Effector memory CD4-positive, alpha-beta T cell (primary cell): ENCODE measurements at places on chromosomes 6 and 20.

- DNase-seq, result no peak
Observed at GRCh38 chr6:142613981-142614380, 312.2 kb downstream of the ADGRG6 start.

DNA sequence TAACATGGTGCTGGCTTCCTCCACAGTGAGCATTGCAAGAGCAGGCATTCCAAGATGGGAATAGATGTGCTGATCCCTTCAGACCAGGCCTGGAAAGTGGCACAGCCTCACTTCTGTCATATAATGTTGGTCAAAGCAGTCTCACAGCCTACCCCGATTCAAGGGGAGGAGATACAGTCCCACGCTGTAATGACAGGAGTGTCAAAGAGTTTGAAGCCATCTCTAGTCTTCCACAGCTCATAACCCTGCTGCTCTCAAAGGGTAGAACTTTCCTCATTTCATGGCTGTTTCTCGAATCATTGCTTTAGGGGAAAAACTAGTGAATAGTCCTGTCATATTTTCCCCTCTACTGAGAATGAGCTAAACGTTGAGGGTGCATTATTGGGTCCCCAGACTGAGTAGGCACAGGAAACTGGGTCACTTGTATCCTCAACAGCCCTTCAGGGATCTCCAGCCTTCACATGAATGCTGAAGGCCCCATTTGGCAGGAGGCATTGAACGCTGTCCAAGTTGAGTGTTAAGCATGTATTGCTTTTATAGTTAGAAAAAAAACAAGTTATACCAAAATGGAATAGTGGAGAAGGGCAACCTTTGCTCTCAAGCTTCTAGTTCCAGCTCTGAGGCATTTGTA is 27.3 kb downstream of the DTD1 start:
- DNase-seq, result no peak

DNA sequence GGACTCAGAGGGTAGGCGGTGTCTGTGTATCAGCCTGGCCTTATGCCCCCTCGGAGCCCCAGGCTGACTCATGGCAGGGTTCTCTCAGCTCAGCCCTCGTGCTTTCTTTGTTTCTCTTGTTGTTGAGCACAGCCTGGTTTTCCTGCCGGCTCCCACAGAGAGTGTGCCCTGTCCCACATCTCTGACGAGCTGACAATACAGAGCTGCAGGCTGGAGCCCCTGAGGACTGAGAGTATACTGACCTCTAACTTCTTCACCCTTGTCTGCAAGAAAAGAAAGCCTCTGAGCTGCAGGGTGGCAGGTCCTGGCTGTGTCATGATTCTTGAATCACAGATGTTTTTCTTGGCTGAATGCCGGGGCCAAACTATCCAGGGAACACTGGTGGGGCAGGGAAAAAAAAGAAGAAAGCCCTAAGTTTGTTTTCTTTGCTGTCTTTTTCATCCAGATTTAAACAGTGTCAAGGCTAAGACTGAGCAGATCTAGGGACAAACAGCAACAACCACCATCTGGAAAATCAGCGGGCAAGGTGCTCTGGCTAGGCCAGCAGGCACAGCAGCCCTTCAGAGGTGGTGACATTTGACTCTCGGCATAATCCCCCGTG is 63.3 kb upstream of the ZNF133 start:
- no peak for DNase-seq

- DNase-seq, result no peak
Observed at GRCh38 chr6:43845646-43846045, 75.6 kb downstream of the VEGFA start.

GRCh38 chr6:37061157-37061804 is 55.8 kb downstream of the FGD2 start:
- no peak for DNase-seq

GRCh38 chr6:163338671-163339405 is 75.7 kb upstream of the QKI start:
- DNase-seq, result no peak

DNA sequence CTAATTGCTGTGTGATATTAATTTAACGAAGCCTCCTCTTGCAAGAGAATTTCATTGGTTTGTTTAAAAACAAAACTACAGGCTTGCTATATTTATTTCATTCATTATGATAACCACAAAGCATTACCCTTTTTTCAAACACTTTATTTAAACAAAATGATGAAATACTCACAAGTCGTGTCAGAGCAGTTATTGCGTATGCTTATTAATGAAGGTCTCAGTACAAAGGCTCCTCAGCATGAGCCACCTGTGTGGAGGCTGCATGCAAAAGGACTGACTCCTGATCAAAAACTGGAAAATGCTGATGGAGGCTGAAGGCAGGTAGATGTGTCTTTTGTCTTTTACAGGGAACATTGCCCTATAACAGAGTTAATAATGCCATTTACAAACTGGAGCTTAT is 130.5 kb downstream of the CRYBG1 start:
- no peak for DNase-seq

DNA sequence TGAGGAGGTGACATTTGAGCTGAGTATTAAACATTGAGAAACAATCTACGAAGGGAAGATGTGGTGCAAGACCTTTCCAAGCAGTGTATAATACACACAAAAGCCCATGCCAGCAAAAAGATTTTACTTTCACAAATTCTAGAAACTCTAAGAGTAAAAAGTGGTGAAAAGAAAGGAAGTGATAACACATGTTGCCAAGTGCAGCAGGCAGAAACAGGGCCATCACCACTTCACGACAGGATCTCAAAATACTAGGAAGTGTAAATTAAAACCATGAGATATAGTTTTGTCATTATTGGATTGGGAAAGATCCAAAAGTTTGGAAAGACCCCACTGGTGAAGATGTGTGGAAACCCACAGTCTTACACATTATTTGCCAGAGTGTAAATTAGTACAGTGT is 1.7 kb upstream of the ENTPD6 start:
- DNase-seq, result no peak

- no peak for DNase-seq
Observed at GRCh38 chr6:169799474-169799926, 48.1 kb downstream of the ERMARD start.

DNA sequence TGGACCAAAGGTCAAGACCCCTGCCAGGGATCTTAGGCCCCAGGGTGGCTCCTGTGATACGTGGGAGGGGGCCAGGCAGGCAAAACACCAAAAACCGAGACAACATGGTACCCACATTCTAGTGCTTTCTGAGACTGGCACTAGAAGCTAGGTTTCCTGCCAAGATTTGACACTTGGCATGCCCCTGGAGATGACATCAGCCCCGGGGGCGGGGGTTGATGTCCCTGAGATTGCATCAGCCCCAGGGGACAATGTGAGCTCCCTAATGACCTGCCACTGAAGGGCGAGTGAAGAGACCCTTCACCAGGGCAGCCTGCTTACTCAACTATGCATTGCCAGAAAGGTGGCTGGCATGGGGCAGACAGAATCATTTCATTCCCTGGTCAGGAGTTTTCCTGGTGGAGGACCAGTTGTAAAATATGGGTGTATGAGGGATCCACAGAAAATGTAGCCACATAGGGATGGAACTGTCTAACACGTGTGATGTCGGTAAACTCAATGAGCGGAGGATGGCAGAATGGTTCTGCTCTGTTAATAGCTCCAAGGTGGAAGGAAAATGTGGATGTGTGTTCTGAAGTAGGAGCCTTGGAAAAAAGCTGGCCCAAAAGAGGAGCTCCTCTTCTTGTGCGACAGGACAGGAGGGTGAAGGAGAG is 219.7 kb downstream of the UNC5CL start:
- DNase-seq, result no peak

DNA sequence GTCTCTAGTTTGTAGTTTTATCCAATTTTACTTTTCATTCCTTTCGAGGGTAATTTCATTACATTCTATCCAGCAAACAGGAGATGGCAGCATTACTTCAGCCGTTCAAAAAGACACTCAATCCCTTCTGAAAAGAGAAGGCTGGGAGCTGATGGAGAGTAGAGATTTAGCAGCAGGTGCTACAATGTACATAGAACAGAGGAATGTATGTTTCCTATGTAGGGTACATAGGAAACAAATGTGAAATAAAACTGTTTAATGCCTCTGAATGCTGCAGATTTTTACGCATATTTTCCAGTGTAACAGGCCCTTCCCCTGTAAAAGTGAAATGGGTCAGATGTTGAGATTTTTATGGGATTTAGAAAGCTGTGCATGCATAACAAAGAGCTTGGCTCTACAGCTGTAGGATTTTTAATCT is 16.0 kb downstream of the RPS12 start:
- no peak for DNase-seq

GRCh38 chr6:122400462-122401089 is 1.1 kb downstream of the HSF2 start:
- DNase-seq, result no peak

DNA sequence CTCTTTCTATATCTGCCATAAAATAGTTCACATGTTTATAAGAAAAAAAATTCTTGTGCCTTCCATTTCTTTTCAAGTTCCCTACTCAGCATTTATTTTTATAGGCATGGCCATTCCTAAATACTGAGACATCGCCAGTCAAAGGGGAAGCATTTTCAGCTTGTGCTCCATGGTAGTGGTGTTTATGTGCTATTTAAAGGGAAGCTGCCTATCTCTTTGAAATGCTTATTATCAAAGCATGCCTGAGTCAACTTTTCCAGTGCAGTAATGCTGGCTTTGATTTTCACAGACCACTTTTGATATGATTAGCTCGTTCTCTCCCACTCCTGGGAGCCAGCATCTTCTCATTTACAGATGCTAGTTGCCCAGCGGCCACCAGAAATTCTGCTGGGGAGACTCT is 124.1 kb upstream of the RIN2 start:
- DNase-seq, result no peak

DNA sequence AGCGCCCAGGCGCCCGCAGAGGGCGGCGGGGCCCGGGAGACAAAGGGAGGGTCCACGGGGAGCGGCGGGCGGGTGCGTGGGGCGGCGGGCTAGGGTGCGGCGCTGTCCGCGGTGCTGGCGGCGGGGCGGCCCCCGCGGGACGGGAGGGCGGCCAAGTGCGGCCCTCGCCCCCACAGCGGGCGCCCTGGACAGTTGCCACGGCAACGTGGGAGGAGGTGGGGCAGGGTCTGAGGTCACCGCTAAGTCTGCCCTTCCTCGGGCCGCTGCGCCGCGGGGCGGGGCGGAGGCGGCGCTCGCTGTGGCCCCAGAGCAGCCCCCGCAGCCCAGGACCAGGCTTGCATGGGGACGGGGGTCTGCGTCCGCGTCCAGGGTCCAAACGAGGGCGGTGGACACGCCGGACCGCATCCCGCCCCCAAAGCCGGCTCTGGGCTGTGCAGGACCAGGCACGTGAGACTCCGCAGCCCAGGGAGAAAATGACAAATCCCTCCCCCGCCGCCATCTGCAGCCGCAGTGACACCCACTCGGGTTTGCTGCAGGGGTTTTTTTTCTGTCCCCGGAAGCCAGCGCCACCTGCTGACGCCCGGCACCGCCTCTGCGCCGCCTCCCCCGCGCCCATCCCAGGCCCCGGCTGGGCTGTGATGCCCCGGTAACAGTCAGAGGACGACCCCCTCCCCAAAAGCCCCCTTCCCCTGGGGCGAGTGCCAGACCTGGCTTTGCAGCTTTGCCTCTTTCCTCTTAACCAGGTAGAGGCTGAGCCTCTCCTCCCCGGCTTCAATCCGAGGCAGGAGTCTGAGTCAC is 36.8 kb downstream of the YTHDF1 start:
- peak; percentile 44 for DNase-seq

DNA sequence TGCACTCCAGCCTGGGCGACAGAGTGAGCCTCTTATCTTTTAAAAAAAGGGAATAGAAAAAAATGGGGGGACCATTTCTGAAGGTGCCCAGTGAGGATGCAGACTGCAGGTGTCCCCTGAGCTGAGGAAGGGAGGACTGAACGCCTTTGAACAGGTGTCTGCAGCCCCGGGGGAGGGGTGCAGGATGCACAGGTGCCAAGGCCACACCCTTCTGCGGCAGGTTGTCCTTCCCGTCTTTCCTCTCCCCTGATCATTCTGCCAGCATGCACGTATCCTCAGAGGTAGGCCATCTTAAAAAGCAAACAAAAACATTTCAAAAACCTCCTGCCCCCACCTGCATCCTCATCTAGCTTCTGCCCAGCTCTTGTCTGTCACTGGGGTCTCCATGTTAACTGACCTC is 101.3 kb downstream of the MTHFD1L start:
- no peak for DNase-seq

- no peak for DNase-seq
Observed at GRCh38 chr20:39886650-39887190, 802.3 kb downstream of the MAFB start.

GRCh38 chr6:169850746-169851145 is 99.3 kb downstream of the ERMARD start:
- DNase-seq, result no peak

DNA sequence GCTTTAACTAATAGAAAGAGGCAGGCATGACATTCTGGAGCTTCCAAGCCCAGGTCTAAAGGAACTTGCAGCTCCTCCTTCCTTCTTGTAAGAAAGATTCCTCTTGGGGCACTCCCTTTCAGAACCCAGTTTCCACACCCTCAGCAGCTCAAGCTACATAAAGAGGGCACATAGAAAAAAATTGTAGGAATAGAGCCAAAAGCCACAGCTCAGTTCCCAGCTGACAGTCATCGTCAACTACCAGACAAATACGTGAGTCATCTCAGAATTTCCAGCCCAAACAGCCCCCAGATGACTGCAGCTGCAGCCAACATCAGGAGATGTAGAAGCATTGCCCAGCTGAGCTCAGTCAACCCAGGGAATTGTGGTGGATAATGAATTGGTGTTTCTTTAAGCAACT is 349.8 kb upstream of the ARID1B start:
- no peak for DNase-seq

GRCh38 chr6:157760589-157761330 is 62.3 kb upstream of the SNX9 start:
- no peak for DNase-seq

- DNase-seq, result no peak
Observed at GRCh38 chr20:8994045-8994444, 74.8 kb upstream of the PLCB4 start.

- no peak for DNase-seq
Observed at GRCh38 chr6:38341496-38341895, 298.2 kb downstream of the BTBD9 start.

DNA sequence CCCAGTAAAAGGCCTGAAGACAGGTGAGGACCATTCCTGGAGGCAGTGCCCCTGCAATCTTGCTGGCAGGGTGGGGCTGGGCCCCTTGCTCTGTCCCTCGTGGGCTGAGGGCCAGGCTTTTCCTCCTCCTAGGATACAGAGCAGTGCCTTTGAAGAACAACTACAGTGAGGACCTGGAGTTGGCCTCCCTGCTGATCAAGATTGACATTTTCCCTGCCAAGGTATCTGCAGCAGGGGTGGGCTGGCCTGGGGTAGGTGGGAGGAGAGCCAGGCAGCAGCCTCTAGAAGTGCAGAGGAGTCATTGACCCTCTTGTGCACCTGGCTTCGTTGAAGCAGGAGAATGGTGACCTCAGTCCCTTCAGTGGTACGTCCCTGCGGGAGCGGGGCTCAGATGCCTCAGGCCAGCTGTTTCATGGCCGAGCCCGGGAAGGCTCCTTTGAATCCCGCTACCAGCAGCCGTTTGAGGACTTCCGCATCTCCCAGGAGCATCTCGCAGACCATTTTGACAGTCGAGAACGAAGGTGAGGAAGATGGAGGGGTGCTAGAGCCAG is 36.5 kb downstream of the PLCG1 start:
- DNase-seq, result no peak

- DNase-seq, result no peak
Observed at GRCh38 chr6:34284563-34285447, 36.0 kb upstream of the SMIM29 start.

GRCh38 chr20:63782051-63782471 is 42.5 kb downstream of the SLC2A4RG start:
- peak; percentile 76 for DNase-seq
